NCI-H2081 (cell line): ENCODE measurements at places on chromosomes 7 and 10.

DNA sequence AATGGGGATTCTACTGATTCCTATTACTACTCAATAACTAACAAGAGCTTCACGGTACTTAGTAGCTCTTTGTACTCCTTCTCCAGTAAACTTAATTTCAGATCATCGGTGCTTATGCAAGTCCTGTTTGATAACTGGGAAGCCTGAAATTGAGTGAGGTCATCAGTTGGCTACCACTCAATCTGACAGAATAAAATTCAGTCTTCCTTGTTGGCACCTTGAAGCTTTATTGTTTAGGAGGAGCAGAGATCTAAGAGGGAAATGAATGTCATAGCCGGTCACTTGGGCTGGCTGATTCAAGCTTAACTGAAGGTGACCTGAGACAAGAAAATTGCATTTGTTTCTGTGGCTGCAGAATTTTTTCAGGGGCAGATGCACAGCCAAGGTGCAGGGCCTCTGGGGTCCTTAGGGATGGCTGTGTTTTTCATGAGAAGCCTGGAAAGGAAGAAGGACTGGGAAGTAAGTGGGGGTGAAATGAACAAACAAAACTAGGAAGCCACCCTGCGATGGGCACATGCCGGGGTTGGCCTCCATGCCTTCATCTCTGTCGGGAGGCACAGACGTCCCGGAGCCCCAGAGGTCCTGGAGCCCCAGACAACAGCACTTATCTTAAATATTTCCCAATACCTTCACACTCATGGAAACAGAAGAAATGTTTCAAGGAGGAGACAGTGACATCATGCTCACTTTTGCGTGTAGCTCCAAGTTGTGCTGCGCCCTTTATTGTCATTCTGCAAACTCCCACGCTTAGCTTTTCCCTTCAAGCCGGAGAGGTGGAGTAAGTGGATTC is 85.0 kb upstream of the KIF5B start:
- DNase-seq = no peak

- DNase-seq = no peak
Observed at GRCh38 chr7:4602905-4603842, 78.9 kb upstream of the FOXK1 start.

GRCh38 chr10:130770018-130770630 is 541.4 kb downstream of the TCERG1L start:
- DNase-seq = no peak

DNA sequence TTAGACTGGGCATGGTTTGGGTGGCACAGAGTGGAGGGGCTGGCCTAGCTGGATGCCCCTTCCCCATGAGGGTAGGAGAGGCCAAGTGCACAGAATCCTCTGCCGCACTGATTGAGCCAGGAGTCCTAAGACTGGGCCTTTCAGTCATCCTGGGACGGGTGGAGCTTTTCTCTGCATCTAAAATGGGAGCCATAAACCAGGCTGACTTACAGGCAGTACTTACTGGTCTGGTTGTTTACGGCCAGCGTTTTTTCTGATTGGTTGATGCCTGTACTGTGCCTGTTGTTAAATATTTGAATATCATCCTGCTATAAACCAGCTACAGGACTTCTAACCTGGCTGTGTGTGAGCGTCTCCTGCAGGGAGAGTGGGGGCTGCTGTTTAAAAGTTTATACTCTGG is 107.8 kb downstream of the CDH23 start:
- no peak for DNase-seq

GRCh38 chr10:119006451-119007210 is 22.9 kb upstream of the NANOS1 start:
- DNase-seq = no peak
